Heart left ventricle (tissue), 16 donors: ENCODE measurements at places on chromosomes 3 and 15. TPM values are rescaled to one million over a fixed set of nuclear protein-coding genes. Genes with fewer than 3 reads are reported as not detected.
A peak's percentile ranks its signal among the peaks of the same experiment; 100 is the strongest.

Gene SCAANT1
- total RNA-seq = not detected

Gene MYRIP
- 0.49 TPM for total RNA-seq

GRCh38 chr3:130857336-130858026, 36.4 kb upstream of the ATP2C1 start:
- H3K4me1 ChIP-seq = no peaks in the 10 kb centered on the region
- H3K27ac ChIP-seq = no peak overlapping the region
- no peaks in the 10 kb centered on the region for H3K36me3 ChIP-seq
- H3K27me3 ChIP-seq = no peaks in the 10 kb centered on the region
- DNase-seq = no peak
- H3K4me3 ChIP-seq = no peak overlapping the region

- no peaks in the 10 kb centered on the region for H3K27me3 ChIP-seq
- H3K4me3 ChIP-seq = no peak overlapping the region
- peaks cover 51% of the 10 kb centered on the region for H3K4me1 ChIP-seq
- H3K27ac ChIP-seq = no peak overlapping the region
These were observed 36.9 kb downstream of the DNASE1L3 start for GRCh38 chr3:58173669-58174398.

Gene TADA3
- 32.8 TPM for total RNA-seq

DNA sequence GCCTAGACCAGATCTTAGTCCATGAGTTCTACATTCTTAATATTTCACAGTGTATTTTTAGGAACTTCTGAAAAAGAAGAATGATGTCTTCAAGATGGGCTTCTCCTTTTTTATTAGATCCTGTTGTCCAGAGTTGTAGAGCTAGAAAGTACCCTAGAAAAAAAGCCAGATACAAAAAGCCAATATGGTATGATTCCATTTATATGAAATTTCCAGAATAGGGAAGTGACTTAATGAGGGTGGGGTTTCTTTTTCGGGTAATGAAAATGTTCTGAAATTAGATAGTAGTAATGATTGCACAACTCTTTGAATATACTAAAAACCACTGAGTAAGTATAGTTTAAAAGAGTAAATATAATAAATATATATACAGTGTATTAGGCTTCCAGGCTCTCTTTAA, 116.9 kb downstream of the NFKBIZ start:
- no peaks in the 10 kb centered on the region for H3K27me3 ChIP-seq
- H3K4me3 ChIP-seq = no peak overlapping the region
- no peaks in the 10 kb centered on the region for H3K36me3 ChIP-seq
- H3K4me1 ChIP-seq = no peaks in the 10 kb centered on the region
- no peak for DNase-seq

GRCh38 chr15:99762288-99762687, 29.1 kb upstream of the LYSMD4 start:
- H3K4me1 ChIP-seq = no peaks in the 10 kb centered on the region
- H3K27ac ChIP-seq = no peak overlapping the region
- DNase-seq = no peak
- H3K4me3 ChIP-seq = no peak overlapping the region

DNA sequence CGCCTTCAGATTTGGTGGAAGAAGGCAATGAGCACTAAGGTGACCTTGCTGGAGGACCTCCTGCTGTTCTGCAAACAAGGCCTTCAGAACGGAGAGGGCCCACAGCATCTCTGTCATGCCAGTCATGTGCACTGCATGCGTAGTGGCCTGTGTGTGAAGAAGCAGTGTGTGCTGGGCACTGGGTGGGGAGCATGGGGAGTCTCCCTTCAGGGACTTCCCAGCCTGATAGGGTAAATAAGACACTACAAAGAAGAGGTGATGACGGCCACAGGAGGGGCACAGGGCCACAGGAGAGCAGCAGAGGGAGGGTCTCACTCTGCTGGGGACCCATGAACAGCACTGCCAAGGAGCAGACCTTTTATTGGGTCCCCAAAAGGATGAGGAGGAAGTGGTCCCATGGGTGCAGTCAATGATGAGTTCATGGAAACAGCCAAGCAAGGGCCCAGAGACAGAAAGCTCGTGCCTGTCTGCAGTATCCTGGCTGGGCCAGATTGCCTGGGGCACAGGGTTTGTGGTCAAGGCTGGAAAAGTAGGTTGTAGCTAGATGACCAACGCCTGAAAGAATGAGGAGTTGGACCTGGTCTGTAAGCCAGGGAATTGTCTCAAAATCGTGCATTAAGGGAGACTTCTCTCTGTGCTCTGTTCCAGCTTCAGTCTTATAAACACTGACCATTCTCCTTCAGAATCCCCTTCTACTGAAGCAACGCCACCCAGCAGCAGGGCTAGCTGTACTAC, 67.8 kb upstream of the SEC61A1 start:
- no peak overlapping the region for H3K4me3 ChIP-seq

Gene GOLGA8S
- 0.22 TPM for total RNA-seq

- no peaks in the 10 kb centered on the region for H3K36me3 ChIP-seq
- H3K4me1 ChIP-seq = no peaks in the 10 kb centered on the region
- no peaks in the 10 kb centered on the region for H3K27me3 ChIP-seq
These were observed 131.1 kb upstream of the NSMCE3 start for GRCh38 chr15:29400701-29401100.

Gene REC114
- 0.65 TPM for total RNA-seq

DNA sequence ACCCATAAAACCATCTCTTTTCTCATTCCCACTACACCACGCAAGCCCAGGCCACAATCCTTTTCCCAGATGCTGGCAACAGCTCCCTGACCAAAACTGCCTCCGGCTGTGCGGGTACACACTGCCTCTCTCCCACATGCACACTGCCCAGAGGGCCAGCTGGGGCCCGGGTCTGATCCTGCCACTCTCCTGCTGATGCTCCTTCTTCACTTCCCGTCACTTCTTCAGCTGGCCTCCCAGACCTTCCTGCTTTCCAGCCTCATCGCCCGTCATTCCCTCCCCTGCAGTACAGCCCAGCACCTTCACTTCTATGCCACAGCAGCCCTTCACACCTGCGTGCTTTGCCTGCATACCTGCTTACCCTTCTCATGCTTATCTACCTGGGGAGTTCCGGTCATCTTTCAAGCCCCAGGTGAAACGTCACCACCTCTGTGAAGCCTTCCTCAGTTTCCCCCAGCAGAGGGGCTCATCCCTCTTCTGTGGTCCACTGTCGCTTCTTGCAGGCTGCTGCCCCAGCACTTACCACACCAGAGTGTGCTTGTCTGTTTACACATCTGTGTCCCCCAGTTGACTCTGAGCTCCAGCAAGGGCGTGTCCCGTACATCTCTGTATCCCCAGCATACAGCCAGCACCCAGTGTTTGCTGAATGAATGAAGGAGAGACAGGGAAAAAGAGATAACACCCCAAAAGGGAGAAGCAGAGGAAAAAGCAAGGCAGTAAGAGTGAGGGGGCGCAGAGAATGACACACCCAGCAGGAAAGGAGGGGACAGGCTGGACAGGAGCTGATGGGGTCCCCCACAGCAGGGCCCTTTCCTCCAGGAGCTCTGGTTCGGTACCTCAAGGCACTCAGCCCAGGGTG, 22.2 kb downstream of the GRAMD2A start:
- H3K27ac ChIP-seq = no peak overlapping the region
- no peak for DNase-seq
- H3K4me1 ChIP-seq = peaks cover 10% of the 10 kb centered on the region
- H3K27me3 ChIP-seq = no peaks in the 10 kb centered on the region
- no peak overlapping the region for H3K4me3 ChIP-seq

- no peaks in the 10 kb centered on the region for H3K27me3 ChIP-seq
- H3K4me3 ChIP-seq = no peak overlapping the region
- no peak overlapping the region for H3K27ac ChIP-seq
- H3K36me3 ChIP-seq = no peaks in the 10 kb centered on the region
- no peak for DNase-seq
- H3K4me1 ChIP-seq = no peaks in the 10 kb centered on the region
These were observed 18.0 kb downstream of the ESYT3 start for GRCh38 chr3:138452436-138452835.

Gene CHL1
- 15.3 TPM for total RNA-seq

- H3K4me1 ChIP-seq = peaks cover 3% of the 10 kb centered on the region
- H3K36me3 ChIP-seq = no peaks in the 10 kb centered on the region
- H3K27me3 ChIP-seq = no peaks in the 10 kb centered on the region
- H3K27ac ChIP-seq = no peak overlapping the region
- no peak for DNase-seq
These were observed 1008.8 kb downstream of the ROBO2 start for GRCh38 chr3:78048698-78049097.

- no peaks in the 10 kb centered on the region for H3K4me1 ChIP-seq
- no peak overlapping the region for H3K27ac ChIP-seq
These were observed 499.9 kb downstream of the TBL1XR1 start for GRCh38 chr3:176697284-176697889.

DNA sequence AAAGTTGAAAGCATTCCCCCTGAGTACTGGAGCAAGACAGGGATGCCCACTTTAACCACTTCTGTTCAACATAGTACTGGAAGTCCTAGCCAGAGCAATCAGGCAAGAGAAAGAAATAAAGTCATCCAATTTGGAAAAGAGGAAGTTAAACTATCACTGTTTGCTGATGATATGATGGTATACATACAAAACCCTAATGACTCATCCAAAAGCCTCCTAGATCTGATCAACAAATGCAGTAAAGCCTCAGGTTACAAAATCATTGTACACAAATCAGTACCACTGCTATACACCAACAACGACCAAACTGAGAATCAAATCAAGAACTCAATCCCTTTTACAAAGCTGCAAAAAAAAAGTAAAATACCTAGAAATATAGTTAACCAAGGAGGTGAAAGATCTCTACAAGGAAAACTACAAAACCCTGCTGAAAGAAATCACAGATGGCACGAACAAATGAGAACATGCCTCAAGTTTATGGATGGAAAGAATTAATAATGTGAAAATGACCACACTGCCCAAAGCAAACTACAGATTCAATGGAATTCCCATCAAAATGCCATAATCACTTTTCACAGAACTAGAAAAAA, 40.3 kb downstream of the RPL39L start:
- H3K4me1 ChIP-seq = peaks cover 16% of the 10 kb centered on the region
- H3K27ac ChIP-seq = no peak overlapping the region
- no peak for DNase-seq
- H3K27me3 ChIP-seq = no peaks in the 10 kb centered on the region
- no peak overlapping the region for H3K4me3 ChIP-seq

- H3K36me3 ChIP-seq = no peaks in the 10 kb centered on the region
- H3K27ac ChIP-seq = no peak overlapping the region
These were observed 161.4 kb downstream of the RAB11A start for GRCh38 chr15:66030650-66031049.

- DNase-seq = no peak
- no peak overlapping the region for H3K4me3 ChIP-seq
- no peaks in the 10 kb centered on the region for H3K4me1 ChIP-seq
- no peaks in the 10 kb centered on the region for H3K27me3 ChIP-seq
- peak overlapping the region; percentile 87 for H3K27ac ChIP-seq
These were observed 74.9 kb upstream of the SCN5A start for GRCh38 chr3:38724392-38724736.
